ENCODE measurements at places on chromosomes 7 and 10.

DNA sequence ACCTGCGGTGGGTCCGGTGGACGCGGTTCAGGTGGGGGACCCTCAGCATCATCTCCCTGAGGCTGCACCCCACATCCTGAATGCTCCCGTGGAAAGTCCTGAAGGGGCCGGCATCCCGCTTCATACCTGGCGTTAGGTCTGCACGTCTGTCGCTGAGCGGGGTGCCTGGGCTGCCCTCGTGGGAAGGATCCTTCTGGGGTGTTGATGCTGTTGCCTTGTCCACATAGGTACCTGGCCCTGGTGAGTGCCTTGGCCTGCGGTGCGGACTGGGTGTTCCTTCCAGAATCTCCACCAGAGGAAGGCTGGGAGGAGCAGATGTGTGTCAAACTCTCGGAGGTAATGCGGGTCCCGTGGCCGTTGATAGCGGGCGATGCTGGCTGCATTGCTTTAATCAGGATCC is 37.8 kb downstream of the PFKP start:
- DNase-seq = no peak

- no peak for DNase-seq
Measured at GRCh38 chr10:101745074-101745696, 30.7 kb downstream of the FGF8 start.

DNA sequence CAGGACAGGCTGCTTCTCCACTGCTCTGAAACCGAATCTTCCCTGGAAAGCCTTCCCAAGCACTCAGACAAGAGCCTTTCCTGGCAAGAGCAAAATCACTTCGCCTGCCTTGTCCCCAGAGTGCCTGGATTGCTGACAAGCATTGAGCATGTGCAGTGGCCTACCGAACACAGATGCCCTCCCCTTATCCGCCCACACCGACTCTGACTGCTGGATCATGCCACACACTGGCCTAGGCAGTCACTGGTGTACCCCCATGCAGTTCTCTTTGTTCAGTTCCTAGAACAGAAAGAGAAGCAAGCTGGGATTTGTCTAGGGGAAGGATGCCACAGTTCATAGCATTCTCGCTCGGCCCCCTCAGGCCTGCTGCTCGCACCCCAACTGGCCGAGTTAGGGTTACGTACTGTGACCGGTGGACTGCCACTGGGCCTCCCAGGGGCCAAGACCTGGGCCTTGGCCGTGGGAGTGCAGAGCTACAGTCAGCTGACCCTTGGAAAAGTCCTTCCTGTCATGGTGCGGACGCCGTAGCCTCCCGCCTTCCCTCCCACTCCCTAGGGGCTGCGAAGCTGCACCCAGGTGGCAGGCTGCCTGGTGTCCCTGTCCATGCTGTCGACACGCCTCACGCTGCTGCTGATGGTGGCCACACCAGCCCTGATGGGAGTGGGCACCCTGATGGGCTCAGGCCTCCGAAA is 6.9 kb downstream of the ABCB8 start:
- no peak for DNase-seq

- no peak for DNase-seq
Measured at GRCh38 chr10:131854579-131855335, 46.1 kb upstream of the PPP2R2D start.

- no peak for DNase-seq
Measured at GRCh38 chr10:110074298-110074697, 66.5 kb downstream of the ADD3 start.

GRCh38 chr10:36109399-36110023 is 467.4 kb upstream of the FZD8 start:
- no peak for DNase-seq

DNA sequence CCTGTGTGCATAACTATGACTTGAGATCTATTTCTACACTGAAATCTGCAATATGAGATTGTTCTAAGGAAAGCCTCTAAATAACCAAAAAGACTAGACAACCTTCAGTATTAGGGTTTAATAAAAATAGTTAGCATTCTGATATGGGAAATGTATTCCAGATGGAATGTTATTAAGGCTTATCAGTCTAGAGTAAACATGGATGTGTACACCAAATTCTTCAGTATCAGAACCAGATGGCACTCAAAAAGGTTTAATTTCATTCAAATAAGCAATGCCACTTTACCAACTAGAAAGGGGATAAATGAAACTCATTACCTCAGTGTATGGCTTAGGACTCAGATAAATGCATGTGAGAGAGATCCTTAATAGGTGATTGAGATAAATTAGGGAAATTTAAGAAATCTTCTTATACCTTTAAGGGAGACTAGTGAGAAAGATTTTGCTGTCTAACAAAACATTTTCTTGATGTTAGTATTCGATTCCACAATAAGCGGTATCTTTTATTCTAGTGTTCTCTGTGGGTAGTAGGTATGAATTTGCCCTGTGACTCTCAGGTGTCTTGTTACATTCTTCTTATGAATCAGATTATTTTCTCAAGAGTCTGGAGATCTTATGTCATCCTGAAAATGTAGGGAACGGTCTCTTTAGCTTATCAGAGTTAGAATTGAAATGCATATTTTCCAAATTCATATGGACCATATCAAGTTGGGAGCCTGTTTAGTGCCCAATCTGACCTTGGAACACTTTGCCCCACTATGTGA is 159.2 kb downstream of the PRKG1 start:
- no peak for DNase-seq

GRCh38 chr7:100400656-100401055 is 27.4 kb downstream of the PILRA start:
- no peak for DNase-seq
